ENCODE measurements at places on chromosomes 1 and 21.

GRCh38 chr1:177546346-177546745 is 375.6 kb downstream of the BRINP2 start:
- DNase-seq, result no peak

DNA sequence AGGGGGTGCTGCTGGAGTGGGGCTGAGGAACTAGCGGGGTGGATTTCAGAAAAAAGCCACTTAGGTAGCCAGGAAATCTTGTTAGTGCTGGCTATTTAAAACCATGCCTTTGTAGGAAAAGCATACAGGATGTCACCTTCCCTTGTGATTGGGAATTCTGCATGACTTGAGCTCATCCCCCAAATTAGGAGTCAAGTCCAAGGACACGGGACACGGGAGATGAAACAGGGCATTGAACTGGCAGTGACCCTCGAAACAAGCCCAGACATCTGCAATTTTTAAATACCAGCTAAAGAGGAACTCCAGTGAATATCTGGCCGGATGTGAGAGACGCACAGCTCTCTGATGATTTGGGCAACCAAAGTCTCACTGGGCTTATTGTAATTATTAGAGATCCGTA is 32.8 kb downstream of the C2CD2 start:
- no peak for DNase-seq

GRCh38 chr1:55289614-55290013 is 74.5 kb upstream of the USP24 start:
- no peak for DNase-seq

GRCh38 chr21:37877171-37877570 is 39.1 kb downstream of the KCNJ6 start:
- DNase-seq, result no peak

GRCh38 chr1:212980123-212980785 is 29.9 kb downstream of the VASH2 start:
- no peak for DNase-seq

- DNase-seq, result no peak
Observed at GRCh38 chr21:41349619-41350390, 12.0 kb upstream of the MX2 start.

- DNase-seq, result no peak
Observed at GRCh38 chr1:12458571-12458970, 159.4 kb downstream of the DHRS3 start.

- no peak for DNase-seq
Observed at GRCh38 chr21:37784591-37785318, 131.5 kb downstream of the KCNJ6 start.

GRCh38 chr1:88612773-88613172 is 71.3 kb upstream of the PKN2 start:
- no peak for DNase-seq

DNA sequence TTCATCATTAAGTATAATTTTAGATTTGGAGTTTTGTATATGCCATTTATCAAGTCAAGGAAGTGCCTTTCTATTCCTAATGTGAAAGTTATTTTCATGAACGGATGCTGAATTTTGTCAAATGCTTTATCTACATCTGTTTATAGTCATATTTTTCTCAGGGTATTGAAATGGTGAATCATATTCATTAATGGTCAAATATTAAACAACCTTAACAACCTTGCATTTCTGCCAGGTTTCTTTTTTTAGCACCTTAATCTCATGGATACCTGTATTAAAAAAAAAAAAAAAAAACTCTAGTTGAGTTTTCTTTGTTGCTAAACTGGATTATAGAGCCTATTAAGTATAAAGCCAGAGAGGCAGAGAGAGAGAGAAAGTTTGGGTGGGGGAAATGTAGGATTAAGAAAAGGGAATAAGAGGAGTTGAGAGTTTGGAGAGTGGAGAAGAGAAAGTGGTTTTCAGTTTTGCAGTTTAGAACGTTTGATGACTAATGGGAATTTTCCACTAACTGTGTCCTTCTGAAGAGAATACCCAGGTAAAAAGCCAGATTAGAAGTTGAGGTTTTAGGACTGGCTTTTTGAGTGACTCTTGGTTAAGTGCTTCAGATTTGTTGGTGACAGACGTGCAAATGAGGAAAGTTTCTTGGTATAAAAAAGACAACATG is 305.0 kb downstream of the HLX start:
- no peak for DNase-seq

GRCh38 chr1:80657044-80657643 is 1143.6 kb upstream of the ADGRL2 start:
- no peak for DNase-seq

DNA sequence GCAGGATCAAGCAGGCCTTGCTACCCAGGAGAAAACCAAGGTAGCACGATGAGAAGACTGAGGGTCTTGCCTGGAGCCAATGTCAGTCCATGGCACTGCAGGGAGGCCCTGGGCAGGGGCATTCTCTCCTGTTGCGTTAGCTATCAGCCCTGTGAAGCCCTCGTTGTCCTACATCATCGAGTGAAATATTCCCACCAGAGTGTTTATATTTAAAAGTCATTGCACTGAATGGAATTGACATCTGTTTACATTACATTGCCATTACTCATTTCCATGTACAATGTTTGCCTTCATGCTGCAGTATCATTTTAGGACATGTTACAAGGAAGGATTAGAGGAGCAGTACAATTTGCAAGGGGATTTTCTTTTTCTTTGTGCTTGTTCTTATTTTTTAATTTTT is 243.9 kb downstream of the KAZN start:
- no peak for DNase-seq

DNA sequence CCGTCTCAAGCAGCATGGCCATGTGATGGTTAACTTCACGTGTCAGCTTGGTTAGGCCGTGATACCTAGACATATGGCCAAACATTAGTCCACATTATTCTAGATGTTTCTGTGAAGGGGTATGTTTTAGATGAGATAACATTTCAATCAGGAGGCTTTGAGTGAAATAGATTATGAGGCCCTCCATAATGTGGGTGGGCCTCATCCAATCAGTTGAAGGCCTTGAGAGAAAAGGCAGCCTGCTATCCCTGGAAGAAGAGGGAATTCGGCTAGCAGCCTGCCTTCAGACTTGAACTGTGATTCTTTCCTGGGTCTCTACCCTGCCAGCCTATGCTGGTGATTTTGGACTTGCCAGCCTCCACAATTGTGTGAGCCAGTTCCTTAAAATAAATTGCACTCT is 90.1 kb downstream of the ZSCAN20 start:
- DNase-seq, result no peak

GRCh38 chr21:21079646-21080045 is 81.4 kb downstream of the NCAM2 start:
- DNase-seq, result no peak

GRCh38 chr1:162950187-162950586 is 89.2 kb upstream of the CCDC190 start:
- DNase-seq, result no peak

DNA sequence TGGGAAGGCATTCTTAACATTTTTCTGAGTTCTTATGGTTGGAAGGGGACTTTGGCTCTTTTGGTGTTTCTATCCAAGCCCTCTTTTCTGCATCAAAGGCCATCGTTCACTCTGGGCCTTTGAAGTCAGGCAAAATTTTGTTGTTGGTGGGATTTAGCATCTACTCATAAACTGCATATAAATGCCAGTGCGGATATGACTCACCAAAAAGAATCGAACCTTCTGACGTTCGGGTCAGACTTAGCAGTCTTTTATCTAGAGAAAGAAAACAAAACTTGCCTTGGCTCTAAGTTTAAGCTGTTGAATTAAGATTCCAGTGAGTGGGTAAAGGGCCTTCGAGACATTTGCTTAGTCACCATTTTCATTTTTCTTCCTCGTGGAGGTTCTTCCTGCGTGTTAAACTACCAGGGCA is 51.4 kb downstream of the EVA1C start:
- no peak for DNase-seq

GRCh38 chr1:87937831-87938395 is 609.2 kb downstream of the LMO4 start:
- DNase-seq, result no peak

DNA sequence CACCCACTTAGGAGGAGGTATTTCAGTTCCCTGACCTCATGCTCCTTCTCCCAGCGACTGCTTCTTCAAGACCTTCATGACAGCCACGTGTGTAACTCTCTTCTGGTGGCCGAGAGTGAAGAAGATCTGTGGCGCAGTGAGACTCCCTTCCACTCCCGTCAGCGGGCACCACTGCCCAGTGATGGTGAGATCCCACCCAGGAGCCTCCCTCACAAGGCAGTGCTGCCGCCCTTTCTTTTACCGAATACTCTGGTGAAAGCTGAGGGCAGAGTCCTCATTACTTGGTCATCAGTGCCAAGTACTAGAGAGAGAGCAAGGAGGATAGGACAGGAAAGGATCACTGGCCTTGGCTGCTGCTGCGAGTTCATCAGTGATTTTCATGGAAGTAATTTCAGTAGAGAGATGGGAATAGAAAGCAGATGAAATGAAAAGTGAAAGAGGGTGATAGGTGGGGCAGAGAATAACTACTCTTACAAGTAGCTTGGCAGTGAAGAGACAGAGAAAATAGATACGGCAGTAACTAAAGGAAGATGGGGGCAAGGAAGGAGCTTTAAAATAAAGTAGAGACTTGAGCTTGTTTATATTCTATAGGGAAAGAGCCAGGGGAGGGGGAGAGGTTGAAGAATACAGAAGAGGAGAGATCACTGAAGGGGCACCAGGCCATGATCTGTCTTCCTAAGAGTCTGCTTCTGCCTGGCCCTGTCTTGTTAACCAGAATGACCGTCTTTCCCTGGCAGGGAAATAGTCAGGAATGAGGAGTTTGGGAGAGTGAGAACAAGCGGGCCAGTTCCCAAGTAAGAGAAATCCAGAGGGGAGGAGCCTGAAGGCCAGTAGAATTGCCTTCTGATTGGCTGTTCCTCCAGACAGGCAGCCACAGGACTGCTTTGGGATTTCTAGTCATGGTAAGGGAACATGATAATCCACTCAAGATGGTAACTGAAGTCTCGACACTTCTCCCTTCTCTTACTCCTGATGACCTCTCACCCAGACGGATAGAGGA is 18.3 kb downstream of the HYI start:
- DNase-seq, result no peak

DNA sequence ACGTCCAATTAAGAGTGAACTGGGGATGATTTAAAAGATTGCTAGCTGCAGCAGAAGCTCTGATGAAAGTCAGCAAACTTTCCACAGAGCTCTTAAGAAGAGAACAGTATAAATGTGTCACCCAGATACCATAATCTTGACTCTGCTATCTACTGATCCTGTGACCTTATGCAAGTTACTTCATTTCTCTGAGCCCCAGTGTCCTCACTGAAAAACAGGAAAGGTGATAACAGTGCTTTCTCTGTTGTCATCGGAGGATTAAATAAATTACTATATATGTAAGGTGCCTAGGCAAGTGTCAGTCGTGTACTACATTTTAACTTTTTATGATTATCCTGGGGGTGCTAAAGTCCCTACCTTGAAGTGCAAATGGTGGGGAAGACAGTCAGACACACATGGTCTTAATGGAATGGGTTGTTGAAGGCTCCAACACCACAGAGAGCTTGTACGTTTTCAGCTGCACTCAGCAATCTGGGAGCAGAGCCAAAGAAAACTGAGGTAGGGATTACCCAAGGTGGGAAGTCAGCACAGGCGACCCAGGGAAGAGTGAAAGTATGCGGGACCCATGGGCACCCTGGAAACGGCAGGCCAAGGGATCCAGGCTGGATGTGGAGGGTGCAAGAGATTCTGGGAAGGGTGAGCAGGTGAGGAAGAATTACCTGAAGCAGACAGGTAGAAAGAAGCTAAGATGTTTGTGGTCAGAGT is 82.8 kb downstream of the DTL start:
- no peak for DNase-seq

DNA sequence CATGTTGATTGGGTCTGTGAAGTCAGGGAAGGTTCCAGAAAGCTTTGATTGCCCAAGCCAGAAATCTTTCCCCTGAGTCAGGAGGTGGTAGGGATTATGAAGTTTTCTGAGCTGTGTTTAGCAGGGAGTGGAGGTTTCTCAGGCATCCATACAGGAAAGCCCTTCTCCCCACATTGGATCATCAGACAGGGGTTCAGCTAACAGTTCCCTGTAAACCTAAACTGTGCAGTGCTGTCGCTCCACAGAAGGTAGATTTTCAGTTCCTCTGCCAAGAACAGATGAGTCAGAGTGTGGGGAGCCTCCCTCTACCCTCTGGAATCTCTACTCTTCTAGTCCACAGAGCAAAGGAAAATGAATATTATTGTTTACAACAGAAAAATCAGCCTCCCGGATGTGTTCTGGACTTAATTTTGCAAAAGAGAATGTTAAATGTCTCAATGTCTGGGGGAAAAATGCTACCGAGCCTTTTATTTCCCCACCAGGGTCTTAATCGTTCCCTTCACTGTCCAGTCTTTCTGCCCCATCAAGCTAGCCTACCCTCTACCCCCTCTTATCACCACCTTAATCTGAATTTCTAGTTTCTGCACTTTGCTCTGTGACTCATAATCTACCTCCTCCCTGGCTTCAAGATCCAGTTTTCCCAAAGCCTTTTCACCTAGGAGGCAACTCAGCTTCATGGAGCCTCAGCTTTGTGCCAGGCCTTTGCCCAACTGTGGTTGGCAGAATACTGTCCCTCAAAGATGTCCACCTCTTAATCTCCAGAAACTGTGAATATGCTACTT is 355.6 kb downstream of the PRDM2 start:
- no peak for DNase-seq

GRCh38 chr1:11670747-11671146 is 6.7 kb downstream of the FBXO6 start:
- DNase-seq, result no peak

- no peak for DNase-seq
Observed at GRCh38 chr1:31222176-31222575, 17.5 kb downstream of the NKAIN1 start.

GRCh38 chr1:30900486-30900885 is 8.1 kb downstream of the SDC3 start:
- no peak for DNase-seq

DNA sequence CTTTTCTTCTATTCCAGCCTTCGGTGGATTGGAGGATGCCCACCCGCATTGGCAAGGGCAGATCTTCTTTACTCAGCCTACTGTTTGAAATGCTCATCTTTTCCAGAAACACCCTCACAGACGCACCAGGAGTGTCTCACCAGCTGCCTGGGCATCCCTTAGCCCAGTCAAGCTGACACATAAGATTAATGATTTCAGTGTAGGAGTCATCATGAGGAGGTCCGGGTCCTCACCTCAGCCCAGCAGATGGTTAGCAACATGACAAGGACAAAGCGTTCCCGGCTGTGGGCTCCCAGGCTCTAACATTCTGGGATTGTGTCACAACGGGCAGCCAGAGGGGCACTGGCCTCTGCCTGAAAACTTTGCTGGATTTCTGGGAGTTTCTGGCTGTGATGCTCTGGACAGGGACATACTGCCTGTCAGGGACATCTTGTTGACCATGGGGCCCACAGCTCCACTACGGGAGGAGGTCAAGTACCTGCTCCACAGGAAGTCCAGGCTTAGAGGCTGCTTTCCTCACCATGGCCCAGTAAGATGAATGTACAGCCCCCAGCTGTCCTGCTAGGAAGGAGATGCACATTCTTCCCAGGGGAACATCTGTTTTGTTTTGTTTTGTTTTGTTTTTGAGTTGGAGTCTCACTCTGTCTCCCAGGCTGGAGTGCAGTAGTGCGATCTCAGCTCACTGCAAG is 204.0 kb upstream of the COA6 start:
- no peak for DNase-seq

GRCh38 chr1:6658359-6659060 is 33.8 kb downstream of the THAP3 start:
- no peak for DNase-seq

- DNase-seq, result no peak
Observed at GRCh38 chr1:213820362-213821149, 167.2 kb upstream of the PROX1 start.
